ENCODE measurements at places on chromosomes 6 and 20.

GRCh38 chr6:114323784-114324183 is 19.0 kb downstream of the HS3ST5 start:
- DNase-seq, result no peak

DNA sequence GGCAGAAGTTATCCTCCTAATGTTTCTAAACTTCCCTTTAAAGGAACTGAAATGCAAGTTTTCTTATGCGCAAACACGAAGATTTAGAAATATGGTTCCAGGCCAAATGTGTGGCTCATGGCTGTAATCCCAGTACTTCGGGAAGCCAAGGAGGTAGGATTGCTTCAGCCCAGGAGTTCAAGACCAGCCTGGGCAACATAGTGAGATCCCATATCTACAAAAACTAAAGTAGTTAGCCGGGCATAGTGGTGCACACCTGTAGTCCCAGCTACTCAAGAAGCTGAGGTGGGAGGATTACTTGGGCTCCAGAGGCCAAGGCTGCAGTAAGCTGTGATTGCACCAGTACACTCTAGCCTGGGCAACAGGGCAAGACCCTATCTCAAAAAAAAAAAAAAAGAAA is 95.8 kb upstream of the SCAF8 start:
- no peak for DNase-seq

GRCh38 chr6:24284006-24284405 is 73.9 kb downstream of the DCDC2 start:
- DNase-seq, result no peak

DNA sequence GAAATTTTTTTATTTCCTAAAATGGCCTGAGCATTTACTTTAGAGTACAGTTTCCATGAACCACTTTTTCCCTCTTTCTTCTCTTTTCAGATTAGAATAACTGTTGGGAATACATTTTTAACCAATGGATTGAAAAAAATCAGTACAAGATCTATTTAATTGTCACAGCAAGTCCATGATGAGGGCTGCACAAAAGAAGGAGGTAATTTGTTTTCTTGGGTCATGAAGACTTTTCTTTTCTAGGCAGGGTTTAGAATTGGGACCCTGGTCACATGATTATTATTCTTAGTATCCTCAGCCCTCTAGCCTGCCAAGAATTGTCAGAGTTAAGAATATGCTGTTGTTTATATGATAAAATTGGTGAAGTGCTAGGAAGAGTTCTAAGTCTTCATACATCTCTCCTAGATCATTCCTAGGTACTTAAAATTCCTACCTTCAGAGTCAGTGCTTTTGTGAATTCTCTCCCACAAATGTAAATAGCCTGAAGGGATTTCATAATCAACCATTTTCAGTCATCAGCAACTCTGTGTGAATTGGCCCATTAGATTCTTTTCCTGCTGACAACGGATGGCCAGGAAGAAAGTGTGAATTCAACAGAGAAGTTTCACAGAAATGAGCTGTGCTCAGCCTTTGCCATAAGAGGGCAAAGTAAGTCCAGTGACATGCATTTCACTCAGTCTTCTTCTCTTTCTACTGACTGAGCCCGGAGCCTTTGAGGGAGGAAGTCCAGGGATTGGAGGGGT is 32.4 kb upstream of the TPBG start:
- peak; percentile 90 for DNase-seq

DNA sequence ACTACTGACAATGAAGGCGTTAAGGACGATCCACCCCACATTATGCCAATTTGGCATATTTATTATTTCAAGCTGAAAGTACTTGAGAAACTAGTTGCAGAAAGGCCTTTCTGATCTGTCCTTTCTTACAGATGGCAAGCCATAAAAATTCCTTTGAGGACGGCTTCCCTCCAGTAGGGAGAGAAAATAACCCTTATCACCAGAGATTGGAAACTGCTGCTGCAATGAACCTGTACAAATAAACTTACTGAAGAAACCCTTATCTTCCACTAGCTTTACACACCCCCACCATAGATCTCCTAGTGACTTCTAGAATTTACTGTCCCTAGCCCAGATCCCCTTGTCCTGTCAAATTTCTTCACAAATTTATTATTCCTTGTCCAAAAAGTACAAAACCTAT is 105.2 kb downstream of the MAP7 start:
- no peak for DNase-seq

DNA sequence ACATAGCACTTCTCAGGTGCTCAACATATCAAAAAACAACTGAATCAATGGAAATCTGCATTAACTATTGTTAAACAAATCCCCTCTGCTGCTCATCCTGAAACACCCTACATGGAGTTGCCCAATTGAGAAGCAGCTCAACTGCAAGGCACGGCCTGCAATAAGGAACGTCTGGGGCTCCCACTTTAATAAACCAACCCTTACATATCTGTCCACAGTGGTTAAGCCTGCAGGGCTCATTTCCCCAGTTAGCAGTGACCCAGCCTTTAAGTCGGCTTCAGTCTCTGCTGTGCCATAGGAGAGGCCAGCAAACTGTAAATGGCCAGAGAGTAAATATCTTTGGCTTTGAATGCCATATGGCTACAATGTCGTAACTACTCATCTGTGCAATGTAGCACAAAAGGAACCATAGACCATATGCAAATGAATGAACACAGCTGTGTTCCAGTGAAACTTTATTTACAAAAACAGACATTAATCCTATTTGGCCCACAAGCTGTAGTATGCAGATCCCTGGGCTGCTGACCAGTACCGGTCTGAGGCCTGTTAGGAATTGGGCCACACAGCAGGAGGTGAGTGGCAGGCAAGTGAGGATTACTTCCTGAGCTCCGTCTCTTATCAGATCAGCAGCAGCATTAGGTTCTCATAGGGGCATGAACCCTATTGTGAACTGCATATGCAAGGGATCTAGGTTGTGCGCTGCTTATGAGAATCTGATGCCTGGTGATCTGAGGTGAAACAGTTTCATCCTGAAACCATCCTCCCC is 522.7 kb upstream of the CDH4 start:
- no peak for DNase-seq

DNA sequence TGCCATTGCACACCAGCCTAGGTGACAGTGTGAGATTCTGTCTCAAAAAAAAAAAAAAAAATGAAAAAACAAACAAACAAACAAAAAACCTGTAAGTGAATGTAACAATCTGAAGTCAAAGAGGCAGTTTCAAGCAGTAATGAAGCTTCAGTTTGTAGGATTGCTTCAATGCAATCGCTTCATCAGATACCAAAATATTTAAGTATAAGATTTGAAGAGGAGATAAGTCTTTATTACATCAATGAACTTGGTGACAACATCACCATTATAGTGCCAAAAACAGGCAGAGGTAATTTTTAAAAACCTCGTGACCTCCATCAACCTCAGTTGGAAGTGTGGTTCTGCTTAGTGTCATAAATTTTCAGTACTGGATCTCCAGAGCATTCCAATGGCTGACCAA is 74.7 kb downstream of the MYLK4 start:
- DNase-seq, result no peak

- no peak for DNase-seq
Observed at GRCh38 chr20:5463007-5463686, 146.4 kb upstream of the PROKR2 start.

GRCh38 chr6:6610031-6610591 is 21.6 kb downstream of the LY86 start:
- DNase-seq, result no peak

GRCh38 chr20:61387204-61387953 is 135.3 kb downstream of the CDH4 start:
- peak; percentile 56 for DNase-seq

DNA sequence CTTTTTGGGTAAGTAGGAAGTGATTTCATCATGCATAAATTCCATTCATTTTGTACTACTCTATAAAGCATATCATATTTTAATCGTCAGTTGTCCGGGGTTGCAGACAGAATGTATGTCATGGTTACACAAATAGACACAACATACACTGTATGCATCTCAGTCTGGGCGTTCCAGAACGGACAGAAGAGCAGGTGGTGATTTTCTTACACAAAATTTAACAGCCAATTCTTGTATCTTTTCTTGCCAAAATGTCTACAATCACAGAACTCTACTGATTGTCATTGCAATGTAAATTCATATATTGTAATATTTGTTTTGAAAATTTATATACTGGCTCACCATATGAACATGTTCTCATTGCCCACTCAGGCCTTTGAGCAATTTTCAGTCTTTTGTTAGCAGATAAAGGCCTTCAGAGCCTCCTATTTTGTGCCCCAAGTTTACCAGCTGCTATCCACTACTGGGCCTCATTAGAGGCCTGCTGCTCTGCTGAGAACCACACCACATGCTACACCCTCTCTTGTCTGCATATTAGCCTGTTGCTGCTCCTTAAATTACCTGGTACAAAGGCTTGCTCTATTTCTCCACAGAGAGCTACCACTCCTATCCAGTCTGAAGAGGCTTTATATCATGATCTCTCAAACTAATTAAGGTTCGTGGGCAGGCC is 61.5 kb downstream of the PRDM13 start:
- DNase-seq, result no peak

- DNase-seq, result no peak
Observed at GRCh38 chr6:105818505-105818904, 267.6 kb upstream of the PRDM1 start.

GRCh38 chr20:37336369-37337207 is 9.4 kb upstream of the SRC start:
- no peak for DNase-seq

DNA sequence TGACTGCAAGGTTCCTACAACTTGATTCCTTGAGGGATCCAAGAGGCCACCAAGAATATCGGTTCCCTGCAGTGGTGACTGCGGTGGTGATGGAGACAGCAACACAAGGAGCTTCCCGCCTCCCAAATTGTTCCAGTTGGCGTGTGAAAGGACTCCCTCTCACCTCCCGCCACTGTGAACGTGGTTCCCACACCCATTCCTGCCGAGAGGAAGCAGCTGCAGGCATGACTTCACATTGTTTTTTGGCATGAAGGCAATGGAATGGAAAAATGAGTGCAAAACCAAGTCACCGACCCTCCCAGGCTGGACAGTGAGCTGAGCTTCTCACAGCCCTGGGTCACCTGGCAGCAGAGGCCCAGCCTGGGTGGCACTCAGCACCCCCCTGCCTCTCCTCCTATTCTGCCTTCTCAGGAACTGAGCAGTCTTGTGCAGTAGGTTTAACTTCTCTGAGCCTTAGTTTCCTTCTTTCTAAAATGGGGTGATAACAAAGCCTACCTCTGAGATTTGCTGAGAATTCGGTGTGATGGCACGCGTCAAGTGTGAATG is 75.0 kb downstream of the CNKSR3 start:
- no peak for DNase-seq

DNA sequence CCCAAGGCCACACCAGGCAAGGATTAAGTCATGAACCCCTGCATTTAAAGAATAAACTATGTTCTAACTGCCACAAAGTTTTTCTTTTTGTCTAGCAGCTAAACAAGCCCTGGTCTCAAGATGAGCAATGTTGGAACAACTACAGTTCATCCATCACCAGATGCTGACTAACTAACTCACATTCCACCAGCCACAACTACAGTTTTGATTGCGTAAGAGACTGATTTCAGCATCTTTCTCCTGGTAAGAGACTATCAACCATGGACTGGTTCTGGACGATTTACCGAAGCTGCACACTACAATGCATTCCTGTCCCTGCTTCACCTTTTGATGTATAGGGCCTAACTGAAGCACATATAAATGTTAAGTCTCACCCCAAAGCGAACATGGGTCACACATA is 43.0 kb downstream of the F13A1 start:
- peak; percentile 5 for DNase-seq

DNA sequence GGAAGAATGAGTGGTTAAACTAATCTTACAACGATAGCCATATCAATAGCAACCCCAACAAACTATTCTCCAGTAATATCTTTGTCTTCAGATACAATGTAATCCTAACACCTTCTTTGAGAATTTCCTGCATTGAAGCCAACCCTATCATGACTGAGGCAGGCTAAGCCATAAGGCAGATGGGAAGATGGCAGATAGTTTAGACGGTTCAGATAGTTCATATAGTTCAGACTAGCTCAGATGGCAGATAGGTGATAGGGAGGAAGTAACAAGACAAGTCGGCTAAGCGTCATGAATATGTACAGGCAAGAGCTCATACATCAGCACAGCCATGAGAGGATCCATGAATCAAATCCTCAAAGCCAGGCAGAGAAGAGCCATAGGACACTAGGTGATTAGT is 39.1 kb upstream of the BEND6 start:
- DNase-seq, result no peak

DNA sequence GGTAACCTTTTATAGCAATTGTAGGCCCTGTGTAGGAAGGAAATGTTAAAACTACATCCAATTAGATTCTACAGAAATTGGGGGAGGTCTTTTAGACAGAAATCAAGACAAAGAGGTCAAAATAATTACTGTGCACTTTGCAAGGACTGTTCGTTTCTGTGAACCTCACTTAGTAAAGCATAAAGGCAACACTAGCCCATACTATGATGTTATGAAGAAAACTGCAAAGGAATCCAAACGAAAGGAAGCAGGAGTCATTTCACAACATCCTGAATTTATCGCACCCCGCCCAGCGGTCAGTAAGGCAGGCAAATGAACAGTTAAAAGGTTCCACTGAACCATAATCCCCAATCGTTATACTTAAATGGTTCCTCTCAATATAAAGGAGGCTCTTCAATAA is 429.5 kb upstream of the ARID1B start:
- no peak for DNase-seq

GRCh38 chr20:36439040-36439730 is 102.1 kb upstream of the MYL9 start:
- no peak for DNase-seq

DNA sequence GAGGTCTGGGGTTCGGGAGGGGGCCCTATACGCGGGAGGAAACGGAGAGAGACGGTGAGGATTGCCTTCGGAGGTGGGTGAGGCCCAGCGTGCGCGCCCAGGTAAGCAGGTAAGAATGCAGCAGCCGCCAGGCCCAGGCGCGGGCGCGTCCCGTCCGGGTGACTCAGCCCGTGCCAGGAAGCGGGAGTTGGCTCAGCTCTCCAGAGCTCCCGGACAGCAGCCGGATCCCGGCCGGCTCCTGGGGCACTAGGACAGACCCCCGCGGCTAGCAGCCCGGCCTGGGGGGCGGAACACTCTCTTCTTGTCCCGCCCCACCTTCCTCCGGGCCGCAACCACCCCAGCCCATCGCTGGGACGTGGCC is 1.5 kb upstream of the MDFI start:
- peak; percentile 72 for DNase-seq

- DNase-seq, result no peak
Observed at GRCh38 chr20:25160467-25160866, 35.0 kb upstream of the ENTPD6 start.

DNA sequence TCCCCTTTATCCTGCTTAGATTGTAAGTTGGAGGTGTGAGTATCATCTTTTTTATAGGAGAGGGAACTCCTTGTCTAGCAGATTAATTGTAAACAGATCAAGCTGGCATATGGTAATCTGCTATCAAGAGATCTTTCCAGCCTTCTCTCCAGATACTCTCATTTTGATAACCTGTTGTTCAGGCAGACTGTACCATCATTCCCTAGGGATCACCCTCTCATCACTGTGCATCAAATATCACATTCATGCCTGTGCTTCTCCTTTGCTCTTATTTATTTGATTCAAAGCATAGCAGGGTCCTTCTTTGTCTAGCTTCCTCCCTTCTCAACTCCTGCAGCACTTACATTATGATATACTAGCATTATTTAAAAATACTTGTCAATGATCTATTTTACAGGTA is 73.8 kb downstream of the LRRC1 start:
- DNase-seq, result no peak

GRCh38 chr6:133456439-133456838 is 215.3 kb downstream of the EYA4 start:
- DNase-seq, result no peak
